ENCODE measurements at places on chromosomes 3 and 15. TPM values are rescaled to one million over a fixed set of nuclear protein-coding genes. Genes with fewer than 3 reads are reported as not detected.
A peak's percentile ranks its signal among the peaks of the same experiment; 100 is the strongest.

DNA sequence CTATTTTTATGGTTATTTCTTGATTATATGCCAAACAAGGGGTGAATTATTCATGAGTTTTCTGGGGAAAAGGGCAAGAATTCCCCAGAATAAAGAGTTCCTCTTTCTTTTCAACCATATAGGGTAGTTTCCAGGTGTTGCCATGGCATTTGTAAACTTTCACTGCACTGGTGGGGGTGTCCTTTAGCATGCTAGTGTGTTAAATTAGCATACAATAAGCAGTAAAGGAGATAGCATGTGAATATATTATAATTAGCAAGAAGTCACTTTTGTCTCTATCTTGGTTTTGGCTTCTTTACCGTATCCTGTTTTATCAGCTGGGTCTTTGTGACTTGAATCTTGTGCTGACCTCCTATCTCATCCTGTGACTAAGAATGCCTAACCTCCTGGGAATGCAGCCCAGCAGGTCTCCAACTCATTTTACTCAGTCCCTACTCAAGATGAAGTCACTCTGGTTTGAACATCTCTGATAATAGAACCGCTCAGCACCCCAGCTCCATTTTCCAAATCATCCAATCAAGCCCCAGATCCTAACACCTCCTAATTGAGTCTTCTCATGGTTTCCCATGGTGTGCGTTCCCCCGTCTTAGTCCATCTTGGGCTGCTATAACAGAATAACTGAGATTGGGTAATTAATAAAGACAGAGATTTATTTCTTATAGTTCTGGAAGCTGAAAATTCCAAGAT is 3.4 kb upstream of the SELENOT start:
- peaks cover 45% of the 10 kb centered on the region for H3K4me1 ChIP-seq
- H3K36me3 ChIP-seq = peaks cover 5% of the 10 kb centered on the region
- peak; percentile 79 for DNase-seq
- peak overlapping the region; percentile 60 for H3K4me3 ChIP-seq
- H3K27me3 ChIP-seq = no peaks in the 10 kb centered on the region

GRCh38 chr3:197289726-197290125 is 8.7 kb downstream of the DLG1 start:
- peak overlapping the region; percentile 43 for H3K4me3 ChIP-seq
- H3K27ac ChIP-seq = peak overlapping the region; percentile 68
- peaks cover 54% of the 10 kb centered on the region for H3K4me1 ChIP-seq
- no peak for DNase-seq

DNA sequence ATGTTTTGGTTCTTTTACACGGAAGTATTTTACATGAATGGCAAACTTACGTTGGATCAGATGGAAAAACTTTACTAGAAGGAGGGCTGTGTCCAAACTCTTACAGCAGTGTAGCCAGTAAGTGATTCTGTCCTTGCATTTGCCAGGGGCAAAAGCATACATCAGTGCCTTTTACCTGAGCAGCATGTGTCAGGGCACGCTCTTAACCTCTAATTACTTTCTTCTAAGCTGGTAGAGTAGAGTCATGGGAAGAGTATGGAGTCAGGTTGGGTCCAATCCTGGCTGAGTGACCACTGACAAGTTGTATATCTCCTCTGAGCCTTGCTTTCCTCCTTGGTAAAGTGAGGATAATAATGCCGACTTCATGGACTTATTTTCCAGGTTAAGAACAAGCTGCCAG is 47.1 kb downstream of the RYR3 start:
- H3K4me1 ChIP-seq = no peaks in the 10 kb centered on the region
- H3K36me3 ChIP-seq = no peaks in the 10 kb centered on the region
- H3K27me3 ChIP-seq = peaks cover 10% of the 10 kb centered on the region
- no peak overlapping the region for H3K4me3 ChIP-seq
- no peak overlapping the region for H3K27ac ChIP-seq

The ACOX2 gene
- 11.3 TPM for total RNA-seq

DNA sequence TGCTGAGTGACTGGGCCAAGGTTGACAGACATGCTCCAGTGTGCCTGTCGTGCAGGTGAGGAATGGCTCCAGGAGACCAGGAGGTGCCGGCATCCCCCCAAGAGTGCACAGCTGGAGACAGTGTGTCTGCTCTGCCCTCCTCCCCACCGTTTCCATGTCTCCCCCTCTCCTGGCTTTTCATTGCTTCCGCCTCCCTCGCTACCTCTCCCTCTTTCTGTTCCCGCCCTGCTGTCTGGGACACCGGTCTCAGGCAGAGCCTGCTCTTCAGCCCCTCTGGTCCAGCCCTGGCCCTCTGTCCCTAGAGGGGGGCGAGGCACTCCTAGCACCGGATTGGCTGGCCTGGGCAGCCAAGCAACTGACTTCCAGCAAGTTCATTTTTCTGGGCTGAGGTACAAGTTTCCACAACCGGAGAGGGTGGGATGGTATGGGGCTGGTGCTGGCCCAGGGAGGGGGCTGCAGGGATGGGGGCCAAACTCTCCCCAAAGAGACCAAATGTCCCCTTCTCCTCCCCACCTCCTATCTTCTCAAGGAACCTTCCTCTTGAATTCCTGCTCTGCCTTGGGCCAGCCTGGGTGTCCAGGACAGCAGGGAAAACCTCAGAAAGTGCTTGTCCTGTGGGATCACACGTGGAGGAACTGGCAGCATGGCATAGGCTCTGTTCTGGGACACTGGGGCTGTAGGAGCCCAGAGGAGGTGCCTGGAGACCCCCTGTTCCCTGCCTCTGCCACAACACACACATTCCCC is 32.6 kb downstream of the PRKCD start:
- H3K27ac ChIP-seq = peak overlapping the region; percentile 42
- H3K4me3 ChIP-seq = no peak overlapping the region
- peaks cover 4% of the 10 kb centered on the region for H3K36me3 ChIP-seq
- peaks cover 19% of the 10 kb centered on the region for H3K4me1 ChIP-seq

The LRRC31 gene
- total RNA-seq = not detected

- peaks cover 17% of the 10 kb centered on the region for H3K4me1 ChIP-seq
- peaks cover 33% of the 10 kb centered on the region for H3K27me3 ChIP-seq
- no peak overlapping the region for H3K27ac ChIP-seq
- no peak overlapping the region for H3K4me3 ChIP-seq
These were observed 71.8 kb downstream of the CEMIP start for GRCh38 chr15:80850941-80851451.

The ANKRD34C gene
- total RNA-seq = not detected

The CYP11A1 gene
- total RNA-seq = not detected

DNA sequence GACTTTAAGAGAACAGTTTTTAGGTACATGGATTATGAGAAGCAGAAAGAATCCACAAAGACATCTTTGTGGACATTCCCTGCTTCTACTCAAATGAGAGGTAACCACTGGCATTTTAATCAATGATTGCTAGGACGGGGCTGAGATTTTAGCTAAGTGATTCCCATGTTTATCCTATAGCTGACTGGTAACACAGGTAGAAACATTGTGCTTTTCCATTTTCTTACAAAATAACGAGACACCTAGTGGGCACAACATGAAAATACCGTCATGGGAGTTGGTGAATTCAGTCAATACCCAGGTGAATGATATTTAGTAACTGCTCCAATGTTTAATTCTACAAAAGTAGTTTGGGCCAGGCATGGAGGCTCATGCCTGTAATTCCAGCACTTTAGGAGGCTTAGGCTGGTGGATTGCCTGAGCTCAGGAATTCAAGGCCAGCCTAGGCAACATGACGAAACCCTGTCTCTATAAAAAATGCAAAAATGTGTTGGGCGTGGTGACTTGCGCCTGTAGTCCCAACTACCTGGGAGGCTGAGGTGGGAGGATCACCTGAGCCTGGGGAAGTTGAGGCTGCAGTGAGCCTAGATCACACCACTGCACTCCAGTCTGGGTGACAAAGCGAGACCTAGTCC is 37.2 kb upstream of the DENND4A start:
- no peaks in the 10 kb centered on the region for H3K36me3 ChIP-seq
- H3K27ac ChIP-seq = no peak overlapping the region
- H3K4me3 ChIP-seq = no peak overlapping the region
- DNase-seq = no peak

GRCh38 chr15:64096668-64097384 is 1.0 kb downstream of the SNX1 start:
- H3K36me3 ChIP-seq = peaks cover 9% of the 10 kb centered on the region
- H3K4me1 ChIP-seq = peaks cover 50% of the 10 kb centered on the region
- no peaks in the 10 kb centered on the region for H3K27me3 ChIP-seq

DNA sequence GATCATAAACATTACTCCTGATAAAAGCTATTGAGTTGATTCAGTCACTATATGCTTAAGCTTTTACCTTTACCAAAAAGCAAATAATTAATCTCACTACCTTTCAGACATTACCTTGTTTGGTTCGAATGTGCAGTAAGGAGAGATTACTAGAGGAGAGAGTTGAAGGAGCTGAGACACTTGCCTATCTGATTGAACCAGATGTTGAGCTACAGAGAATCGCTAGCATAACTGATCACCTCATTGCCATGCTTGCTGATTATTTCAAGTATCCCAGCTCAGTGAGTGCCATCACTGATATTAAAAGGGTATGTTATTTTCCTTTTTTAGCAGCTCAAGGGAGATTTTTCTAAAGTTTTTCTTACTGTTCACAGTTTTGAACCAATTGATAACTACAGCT is 54.6 kb downstream of the ARMC8 start:
- DNase-seq = no peak
- H3K4me1 ChIP-seq = peaks cover 7% of the 10 kb centered on the region
- no peaks in the 10 kb centered on the region for H3K27me3 ChIP-seq
- peak overlapping the region; percentile 42 for H3K27ac ChIP-seq
- peaks cover 32% of the 10 kb centered on the region for H3K36me3 ChIP-seq
- no peak overlapping the region for H3K4me3 ChIP-seq

The B3GNT5 gene
- not detected for total RNA-seq

DNA sequence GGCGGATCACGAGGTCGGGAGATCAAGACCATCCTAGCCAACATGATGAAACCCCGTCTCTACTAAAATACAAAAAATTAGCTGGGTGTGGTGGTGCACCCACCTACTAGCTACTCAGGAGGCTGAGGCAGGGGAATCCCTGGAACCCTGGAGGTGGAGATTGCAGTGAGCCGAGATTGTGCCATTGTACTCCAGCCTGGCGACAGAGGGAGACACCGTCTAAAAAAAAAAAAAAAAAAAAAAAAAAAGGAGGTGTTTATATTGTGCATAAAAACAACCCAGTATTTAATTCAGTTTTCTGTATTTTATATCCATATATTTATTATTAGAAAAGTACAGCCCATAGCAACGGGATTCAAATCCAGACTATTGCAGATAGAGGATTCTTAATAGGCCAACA is 129.1 kb upstream of the SOX2 start:
- H3K4me3 ChIP-seq = no peak overlapping the region
- H3K4me1 ChIP-seq = no peaks in the 10 kb centered on the region
- H3K36me3 ChIP-seq = no peaks in the 10 kb centered on the region
- DNase-seq = no peak

The ARPIN gene
- 11.8 TPM for total RNA-seq

DNA sequence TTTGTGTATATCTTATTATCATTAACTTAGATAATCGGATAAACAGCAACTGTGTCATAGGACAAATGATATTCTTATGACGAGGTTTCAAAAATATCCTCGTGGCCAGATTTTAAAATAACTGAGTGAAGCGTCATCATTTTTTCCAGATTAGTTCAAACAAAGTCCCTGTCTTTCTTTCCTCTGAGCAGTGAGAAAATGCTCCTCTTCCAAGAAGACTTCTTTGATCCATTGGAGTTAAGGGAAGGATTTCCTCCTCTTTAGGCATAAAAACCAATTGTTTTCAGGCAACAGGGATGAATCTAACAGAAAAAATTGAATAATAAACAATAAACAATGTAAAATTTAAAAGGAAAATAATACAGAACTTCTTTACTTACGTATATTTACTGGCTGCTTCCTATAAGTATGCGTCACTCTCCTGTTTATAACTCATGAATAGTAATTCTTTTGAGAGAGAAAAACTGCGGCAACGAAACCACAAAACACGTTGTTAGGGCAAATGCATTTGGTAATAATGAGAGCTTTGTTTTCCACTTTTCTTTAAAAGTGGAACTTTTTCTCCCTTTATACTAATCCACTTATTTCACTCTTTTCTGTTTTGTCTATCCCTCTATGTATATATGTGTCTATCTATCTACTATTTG is 419.4 kb upstream of the ONECUT1 start:
- no peaks in the 10 kb centered on the region for H3K4me1 ChIP-seq
- no peak overlapping the region for H3K4me3 ChIP-seq
- H3K27ac ChIP-seq = no peak overlapping the region
- no peaks in the 10 kb centered on the region for H3K36me3 ChIP-seq
- H3K27me3 ChIP-seq = no peaks in the 10 kb centered on the region

DNA sequence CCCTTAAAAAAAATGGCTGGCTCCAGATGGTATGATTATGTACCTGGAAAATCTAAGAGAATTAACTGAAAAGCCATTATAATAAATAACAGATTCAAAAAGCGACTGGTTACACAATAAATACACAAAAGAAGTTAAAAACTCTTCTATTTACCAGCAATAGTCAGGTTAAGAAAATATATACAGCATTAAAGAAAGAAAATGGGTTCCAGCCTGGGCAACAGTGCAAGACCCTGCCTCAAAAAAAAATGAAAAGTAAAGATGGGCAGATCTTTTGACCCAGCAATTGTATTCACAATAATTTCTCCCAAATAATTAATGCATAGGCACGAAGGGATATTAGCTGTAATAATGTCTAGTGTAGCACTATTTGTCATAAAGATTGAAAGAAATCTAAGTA is 8.7 kb downstream of the TBC1D5 start:
- H3K27me3 ChIP-seq = no peaks in the 10 kb centered on the region
- H3K4me1 ChIP-seq = peaks cover 24% of the 10 kb centered on the region
- no peak for DNase-seq
- H3K27ac ChIP-seq = no peak overlapping the region
- H3K36me3 ChIP-seq = peaks cover 50% of the 10 kb centered on the region

- no peak overlapping the region for H3K4me3 ChIP-seq
- DNase-seq = no peak
These were observed 14.0 kb downstream of the TTC14 start for GRCh38 chr3:180615954-180616353.

DNA sequence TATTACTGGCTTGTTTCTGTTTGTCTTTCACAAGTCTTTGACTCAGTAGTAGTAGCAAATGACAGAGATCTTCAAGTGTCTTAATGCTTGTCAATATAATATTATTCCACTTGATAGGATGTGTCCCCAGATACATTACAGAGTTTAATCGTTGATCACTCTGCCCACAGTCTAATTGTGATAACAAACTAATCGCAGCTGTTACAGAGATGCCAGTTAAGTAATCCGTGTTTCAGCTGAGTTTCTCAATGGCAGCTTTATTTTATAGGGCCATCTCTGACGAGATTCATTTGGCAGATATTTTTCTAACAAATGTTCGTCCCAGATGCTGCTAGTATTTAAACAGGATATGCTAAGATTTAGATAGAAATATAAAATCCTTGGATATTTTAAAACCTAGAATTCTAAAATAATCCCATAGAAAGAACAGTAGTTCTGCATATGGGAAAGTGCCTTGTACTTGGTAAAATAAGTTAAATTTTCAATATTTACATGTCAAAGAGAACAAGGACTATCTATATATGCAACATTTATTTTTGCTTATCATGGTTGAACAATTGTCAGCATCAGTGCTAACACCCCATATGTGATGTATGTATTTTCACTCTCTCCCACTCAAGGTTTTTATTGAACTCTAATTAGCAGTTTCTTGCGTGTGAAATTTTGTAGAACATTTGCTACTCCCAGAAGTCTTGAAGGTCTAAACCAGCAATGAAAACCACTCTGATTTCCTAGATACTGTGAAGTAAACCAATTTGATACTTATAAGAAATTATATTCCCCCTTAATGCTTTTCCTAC is 185.5 kb downstream of the MBNL1 start:
- H3K4me3 ChIP-seq = no peak overlapping the region
- H3K27ac ChIP-seq = peak overlapping the region; percentile 10
- peaks cover 1% of the 10 kb centered on the region for H3K27me3 ChIP-seq
- DNase-seq = no peak
- peaks cover 47% of the 10 kb centered on the region for H3K36me3 ChIP-seq

The LRRN1 gene
- total RNA-seq = not detected

GRCh38 chr3:120793601-120794000 is 51.1 kb downstream of the GTF2E1 start:
- H3K36me3 ChIP-seq = peaks cover 37% of the 10 kb centered on the region
- no peaks in the 10 kb centered on the region for H3K27me3 ChIP-seq
- H3K4me1 ChIP-seq = peaks cover 94% of the 10 kb centered on the region
- peak overlapping the region; percentile 87 for H3K27ac ChIP-seq
- DNase-seq = peak; percentile 57

All from HFFc6 (cell line).